ENCODE measurements at places on chromosomes 7 and 10.
A peak's percentile ranks its signal among the peaks of the same experiment; 100 is the strongest.

DNA sequence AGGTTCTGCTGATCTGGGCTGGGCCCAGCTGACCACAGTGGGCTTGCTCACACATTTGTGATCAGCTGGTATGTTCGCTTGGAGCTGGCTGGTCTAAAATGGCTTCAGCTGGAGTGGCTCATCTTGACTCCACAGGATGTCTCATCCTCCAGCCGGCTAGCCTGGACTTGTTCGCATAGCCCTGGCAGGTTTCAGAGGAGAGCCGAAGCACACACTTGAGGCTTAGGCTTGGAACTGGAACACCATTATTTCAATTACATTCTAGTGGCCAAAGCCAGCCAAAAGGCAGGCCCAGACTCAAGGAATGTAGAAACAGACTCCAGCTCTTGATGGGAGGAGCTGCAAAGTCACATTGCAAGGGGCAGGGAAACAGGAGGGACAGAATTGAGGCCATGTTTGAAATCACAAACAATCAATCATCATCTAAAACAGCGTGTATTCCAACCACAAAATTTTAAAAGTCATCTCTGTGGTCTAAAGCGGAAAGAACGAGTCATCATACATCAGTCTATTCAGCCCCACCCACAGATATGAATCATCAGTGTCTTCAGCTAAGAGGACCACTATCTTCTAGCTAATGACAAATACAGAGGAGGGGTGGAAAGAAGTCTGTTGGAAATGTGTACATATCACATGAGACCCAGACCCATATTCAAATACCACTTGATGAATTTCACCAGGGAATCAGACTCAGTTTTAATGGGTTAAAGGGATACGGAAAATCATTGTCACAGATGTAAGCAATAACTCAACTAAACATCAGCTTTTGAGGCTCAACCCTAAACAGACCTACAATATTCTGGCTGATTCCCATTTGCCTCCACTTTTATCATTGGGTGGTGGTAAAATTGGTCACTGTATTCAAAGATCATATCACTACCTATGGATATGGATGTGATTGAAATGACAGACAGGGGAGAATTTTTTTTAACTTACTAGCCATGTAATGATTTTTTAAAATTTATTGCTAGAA lies 139.0 kb upstream of the MKLN1 start:
- peak; percentile 20 for DNase-seq

DNA sequence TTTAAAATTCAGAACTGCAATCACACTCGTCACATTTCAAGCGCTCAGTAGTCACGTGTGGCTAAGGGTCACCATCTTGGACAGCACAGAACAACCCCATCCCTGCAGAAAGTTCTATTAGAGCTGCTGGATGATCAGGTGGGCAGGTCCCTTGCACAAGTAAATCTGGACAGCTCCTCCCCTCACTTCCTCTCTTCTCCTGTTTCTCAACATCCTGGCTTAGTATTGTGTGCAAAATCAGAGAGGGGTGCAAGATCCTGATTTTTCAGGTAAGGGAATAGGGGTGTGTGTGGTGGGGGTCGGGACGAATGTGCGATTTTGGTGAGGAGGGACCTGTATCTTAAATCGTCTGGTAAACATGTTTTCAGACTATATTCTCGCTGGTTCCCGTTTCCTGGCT lies at the start of gene GIMAP4:
TSS of gene GIMAP4 (plus strand) at position 222 of the 400 bp plus-strand sequence. CDS start 2,512 bp downstream, outside the sequence.
- peak; percentile 40 for DNase-seq

GRCh38 chr7:150338166-150338829 lies 3.1 kb downstream of the RARRES2 start:
- no peak for DNase-seq

GRCh38 chr7:42854571-42855118 lies 57.2 kb downstream of the C7orf25 start:
- no peak for DNase-seq

DNA sequence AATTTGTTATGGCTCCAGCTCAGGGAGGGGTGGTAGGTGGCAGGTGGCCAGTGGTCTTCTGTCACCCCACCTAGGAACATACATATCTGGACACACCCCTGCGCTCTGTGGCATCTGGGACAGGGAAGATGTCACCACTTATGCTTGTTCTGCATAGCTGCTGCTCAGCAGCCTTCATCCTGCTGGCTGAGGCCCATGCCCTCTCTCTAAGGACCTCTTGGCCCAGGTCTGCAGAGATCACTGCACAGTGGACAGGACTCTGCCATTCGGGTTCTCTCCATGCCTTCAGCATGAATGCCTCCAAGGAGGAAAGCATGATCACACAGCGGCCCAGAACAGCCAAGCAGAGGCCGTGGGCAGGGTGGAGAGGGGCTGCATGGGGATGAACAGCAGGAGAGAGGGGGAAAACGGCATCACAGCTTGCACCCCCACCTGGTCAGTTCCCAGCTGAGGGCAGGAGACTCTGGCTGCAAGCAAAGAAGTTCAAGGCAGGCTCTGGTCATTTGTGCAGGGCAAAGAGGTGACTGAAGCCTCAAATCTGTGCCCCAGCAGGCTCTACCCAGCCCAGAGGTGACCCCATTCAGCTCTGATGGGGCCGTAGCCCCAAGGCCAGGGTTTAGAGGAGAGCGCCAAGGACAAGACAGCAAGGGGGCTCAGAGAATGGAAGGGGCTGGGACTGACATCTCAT lies 47.8 kb upstream of the GDF10 start:
- DNase-seq, result no peak

DNA sequence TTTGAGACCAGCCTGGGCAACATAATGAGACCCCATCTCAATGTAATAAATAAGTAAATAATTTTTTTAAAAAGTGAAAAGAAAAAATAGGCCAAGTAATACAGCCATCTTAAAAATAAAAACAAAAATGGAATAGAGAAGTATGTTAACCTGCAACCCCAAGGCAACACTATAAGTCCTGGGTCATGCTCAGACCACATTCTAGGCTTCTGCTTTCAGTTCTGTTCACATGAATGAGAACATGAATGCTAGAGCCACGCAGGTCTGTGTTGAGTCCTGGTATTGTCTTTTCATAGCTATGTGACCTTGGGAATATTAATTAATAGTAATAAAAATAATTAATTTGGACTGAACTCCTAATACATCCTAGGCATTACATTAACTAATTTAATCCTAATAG lies 284.0 kb downstream of the AUTS2 start:
- DNase-seq, result no peak

DNA sequence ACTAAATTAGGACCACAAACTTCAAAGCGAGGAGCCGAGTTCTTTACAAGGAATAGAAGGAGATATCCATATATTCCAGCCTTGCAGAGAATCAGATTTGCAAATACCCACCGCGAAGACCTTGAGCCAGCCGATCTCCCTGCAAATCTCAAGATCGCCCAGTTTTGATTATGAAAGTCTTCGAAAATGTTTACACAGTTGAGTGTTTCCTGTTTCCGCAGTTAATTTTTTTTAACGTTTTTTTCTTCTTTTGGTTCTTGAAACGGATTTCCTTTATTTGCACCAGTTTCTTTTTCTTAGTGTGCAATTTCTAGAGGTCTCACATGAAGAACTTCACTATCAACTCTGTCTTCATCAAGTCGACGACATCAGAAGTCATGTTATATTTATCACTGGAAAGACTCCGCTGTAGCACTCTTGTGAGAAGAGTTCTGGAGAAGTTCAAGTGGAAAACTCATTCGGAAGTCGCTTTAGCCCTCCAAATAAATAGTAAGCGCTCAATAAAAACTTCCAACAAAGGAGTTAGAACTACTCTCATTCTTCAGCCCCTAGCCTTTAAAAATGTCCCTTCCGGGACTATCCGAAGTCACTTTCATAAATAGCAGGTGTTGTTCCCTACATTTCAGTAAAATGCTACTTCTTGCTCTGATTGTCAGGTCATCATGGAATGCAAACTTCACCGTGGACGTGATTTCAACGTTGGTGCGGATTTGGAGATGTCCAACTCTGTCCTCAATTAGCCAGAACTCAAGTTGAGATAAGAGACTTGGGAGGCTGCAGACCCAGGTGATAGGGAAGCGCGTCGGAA lies 11.9 kb upstream of the SPAG6 start:
- DNase-seq, result no peak

GRCh38 chr10:7577579-7577978 lies 89.2 kb downstream of the ITIH5 start:
- DNase-seq, result no peak

DNA sequence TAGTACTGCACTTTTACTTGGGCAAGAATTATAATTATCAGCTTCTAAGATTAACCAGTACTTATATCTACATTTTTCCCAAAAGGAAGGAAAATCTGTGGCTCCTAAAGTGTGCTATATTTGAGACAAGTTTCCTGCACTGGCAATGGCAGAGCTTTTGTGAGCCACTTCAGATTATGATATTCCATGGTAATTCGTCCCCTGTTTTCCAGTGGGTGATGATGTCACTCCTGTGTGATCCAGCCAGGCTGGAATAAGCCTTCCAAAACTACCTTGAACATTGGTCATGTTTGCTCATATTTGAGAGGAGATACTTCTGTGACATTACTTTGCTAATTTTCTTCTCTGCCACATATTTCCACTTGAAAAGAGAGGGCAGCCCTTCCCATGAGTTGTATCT lies 302.1 kb downstream of the MDFIC start:
- DNase-seq, result no peak

DNA sequence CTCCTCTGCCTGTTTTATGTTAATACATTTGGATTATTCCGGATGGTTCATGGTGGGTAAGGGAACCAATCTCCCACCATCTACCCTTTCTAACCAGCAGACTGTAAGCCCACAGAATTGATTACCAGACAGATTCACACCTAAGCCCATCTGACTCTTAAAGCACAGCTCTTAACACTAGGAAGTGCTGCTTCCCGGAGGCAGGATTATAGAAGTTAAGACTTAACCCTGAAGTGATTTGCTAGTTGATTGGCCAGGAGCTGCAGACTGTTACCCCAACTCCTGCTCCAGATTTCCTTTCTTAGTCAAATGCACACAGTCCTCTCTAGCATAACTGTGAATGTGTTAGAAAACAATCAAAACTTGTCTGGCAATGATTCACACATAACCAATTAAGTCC lies 221.7 kb downstream of the CDK14 start:
- no peak for DNase-seq

GRCh38 chr10:48507494-48507893 lies 97.4 kb downstream of the ARHGAP22 start:
- DNase-seq, result no peak

GRCh38 chr10:12418725-12419261 lies 69.4 kb downstream of the CAMK1D start:
- DNase-seq, result no peak

- no peak for DNase-seq
Observed at GRCh38 chr10:126218778-126219649, 169.3 kb downstream of the ADAM12 start.

DNA sequence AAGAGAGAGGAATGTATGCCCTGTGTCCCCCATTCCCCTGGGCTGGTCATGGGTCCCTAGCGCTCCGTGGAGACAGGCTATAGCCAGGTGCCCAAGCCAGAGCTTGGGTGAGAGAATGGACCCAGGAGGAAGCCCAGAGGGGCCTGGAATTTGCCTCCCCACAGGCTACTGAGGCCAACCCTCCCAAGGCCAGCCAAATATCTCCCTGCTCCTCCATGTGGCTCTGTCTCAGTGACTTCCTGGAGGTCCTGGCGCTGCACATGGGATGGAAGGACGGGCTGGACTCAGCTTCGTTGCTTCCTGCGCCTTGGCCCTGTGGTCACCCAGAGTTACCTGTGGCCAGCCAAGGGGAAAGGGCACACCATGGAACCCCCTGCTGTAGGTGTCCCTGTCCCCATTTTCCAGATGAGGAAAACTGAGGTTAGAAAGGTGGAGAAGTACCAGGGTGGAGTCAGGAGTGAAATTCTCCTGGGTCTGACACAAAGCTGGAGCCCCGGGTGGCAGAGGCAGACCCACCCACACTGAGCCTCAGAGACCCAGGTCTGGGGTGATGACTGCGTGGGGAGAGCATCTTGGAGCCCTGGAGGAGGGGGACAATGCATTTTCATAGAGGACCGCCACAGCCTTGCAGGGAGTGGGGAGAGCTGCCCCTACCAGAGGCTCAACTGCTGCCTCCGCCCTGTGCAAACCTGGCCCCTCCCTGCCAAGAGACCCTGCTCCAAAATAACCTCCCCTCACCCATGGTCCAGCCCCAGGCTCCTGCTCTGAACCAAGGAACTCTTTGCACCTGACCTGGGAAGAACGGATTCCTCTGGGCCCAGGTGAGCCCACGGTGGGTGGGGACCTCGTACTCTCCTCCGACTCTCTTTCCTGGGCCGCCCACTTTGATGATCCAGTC lies 42.6 kb downstream of the TMEM270 start:
- DNase-seq, result no peak

- peak; percentile 76 for DNase-seq
Observed at GRCh38 chr10:6171881-6172695, 30.6 kb upstream of the PFKFB3 start.

- DNase-seq, result no peak
Observed at GRCh38 chr10:73416571-73416970, 2.7 kb upstream of the ANXA7 start.

DNA sequence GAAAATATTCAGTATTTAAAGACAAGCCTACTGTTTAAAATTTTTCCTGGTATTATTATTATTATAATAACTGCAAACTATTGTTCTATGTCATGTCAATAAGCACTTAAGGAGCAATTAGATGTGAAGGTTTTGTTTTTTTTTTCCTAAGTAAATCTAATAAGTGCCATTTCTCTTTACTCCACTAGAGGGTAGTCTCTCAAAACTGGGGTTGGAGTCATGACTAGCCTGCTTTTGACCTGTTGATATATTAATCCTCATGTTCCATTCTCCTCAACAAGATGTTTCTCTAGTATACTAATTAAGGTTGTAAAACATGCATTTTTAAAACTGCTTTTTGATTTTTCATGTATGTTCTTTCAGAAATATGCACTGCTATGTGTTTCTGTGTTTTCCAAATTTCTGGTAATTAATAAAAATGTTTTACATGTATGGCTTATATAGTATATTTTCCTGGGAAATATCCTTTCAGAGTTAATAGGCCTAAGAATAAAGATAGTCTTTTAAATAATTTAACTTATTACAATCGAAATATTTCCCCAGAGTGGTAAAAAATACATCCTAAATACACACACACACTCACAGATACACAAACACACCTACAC lies 1.0 kb upstream of the LRRN3 start:
- no peak for DNase-seq

DNA sequence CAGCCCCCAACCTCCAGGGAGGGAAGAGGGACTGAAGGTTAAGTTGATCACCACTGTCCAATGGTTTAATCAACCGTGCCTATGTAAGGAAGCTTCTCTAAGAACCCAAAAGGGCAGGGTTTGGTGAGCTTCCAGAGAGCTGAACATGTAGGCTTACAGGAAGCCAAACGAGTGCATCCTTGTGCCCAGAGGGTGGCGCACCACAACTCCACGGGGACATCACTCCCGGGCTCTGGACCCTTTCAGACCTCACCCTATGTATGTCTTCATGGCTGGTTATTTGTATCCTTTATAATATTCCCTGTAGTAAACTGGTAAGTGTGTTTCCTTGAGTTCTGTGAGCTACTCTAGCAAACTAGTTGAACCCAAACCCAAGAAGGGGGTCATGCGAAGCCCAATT lies 11.5 kb upstream of the NFKB2 start:
- DNase-seq, result no peak

Measured in CD4-positive, alpha-beta T cell (primary cell).